ENCODE measurements at places on chromosomes 11 and 22.

GRCh38 chr22:41315586-41315985 lies 14.3 kb downstream of the ZC3H7B start:
- no peak for DNase-seq
- no peak overlapping the region for H3K27ac ChIP-seq
- no peaks in the 10 kb centered on the region for H3K4me1 ChIP-seq
- H3K27me3 ChIP-seq: no peaks in the 10 kb centered on the region
- no peak overlapping the region for H3K4me3 ChIP-seq
- no peaks in the 10 kb centered on the region for H3K36me3 ChIP-seq

DNA sequence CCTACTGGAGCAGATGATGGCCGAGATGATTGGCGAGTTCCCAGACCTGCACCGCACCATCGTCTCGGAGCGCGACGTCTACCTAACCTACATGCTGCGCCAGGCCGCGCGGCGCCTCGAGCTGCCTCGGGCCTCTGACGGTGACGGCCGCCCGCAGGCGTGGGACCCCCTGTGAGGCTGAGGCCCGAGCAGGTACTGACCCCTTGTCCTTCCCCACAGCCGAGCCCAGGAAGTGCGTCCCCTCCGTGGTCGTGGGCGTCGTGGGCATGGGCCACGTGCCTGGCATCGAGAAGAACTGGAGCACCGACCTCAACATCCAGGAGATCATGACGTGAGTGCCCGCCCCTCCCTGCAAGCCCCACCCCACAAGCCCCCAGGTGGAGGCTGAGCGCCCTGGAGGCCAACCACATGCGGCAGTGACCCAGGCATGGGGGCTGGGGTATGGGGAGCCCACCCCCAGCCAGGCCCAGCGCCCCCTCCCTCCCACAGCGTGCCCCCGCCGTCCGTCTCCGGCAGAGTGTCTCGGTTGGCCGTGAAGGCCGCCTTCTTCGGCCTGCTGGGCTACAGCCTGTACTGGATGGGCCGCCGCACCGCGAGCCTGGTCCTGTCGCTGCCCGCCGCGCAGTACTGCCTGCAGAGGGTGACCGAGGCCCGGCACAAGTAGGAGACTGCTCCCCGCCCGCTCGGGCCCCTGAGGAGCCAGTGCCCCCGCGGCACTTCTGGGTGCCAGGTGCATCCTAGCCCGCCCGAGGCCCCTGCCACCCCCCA lies 2.8 kb upstream of the SELENOO start:
- H3K4me1 ChIP-seq: no peaks in the 10 kb centered on the region
- H3K27ac ChIP-seq: no peak overlapping the region
- H3K4me3 ChIP-seq: no peak overlapping the region
- H3K36me3 ChIP-seq: peaks cover 20% of the 10 kb centered on the region

GRCh38 chr11:13927481-13927880 lies 35.0 kb upstream of the SPON1 start:
- DNase-seq: no peak
- no peaks in the 10 kb centered on the region for H3K27me3 ChIP-seq
- H3K27ac ChIP-seq: no peak overlapping the region
- no peak overlapping the region for H3K4me3 ChIP-seq
- H3K36me3 ChIP-seq: no peaks in the 10 kb centered on the region

DNA sequence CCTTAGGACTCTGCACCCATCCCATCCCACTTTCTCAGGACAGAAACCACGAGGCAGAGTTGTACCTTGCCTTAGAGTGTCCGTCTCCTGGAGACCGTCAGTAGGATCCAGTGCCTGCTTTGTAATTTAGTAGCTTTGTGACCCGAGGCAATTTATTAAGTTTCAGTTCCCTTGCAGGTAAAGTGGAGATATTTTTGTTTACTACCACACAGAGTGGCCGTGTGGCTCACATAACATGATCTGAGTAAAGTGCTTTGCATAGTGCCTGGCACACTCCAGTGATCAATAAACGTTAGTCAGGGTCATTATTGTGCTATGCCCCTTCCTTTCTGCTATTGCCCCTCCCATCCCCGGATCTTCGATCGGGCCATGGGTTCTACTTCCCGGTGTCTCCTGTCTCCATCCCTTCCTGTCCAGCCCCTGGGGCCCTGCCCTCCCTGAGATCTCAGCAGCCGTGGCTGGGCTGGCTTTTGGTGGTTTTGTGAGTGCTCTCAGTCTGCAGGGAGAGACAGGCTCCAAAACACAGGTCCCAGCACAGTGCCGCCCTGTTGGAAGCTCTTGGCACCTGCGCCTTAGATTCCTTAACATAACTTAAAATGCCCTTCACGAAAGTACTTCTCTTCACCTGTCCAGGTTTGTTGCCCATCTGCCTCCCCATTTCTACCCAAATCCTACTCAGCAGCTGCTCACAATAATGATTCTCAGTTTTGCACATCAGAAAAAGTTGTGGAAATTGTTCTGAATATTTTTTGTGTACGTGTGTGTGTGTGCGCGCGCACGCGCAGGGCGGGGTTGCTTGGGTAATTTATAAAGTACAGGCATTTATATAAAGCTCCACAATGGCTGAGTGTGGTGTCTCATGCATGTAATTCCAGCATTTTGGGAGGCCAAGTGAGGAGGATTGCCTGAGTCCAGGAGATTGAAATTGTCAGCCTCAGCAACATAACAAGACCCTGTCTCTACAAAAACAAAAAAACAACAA lies 753.7 kb downstream of the NTM start:
- H3K27me3 ChIP-seq: no peaks in the 10 kb centered on the region
- DNase-seq: no peak
- H3K36me3 ChIP-seq: no peaks in the 10 kb centered on the region
- H3K4me3 ChIP-seq: no peak overlapping the region
- H3K27ac ChIP-seq: no peak overlapping the region

DNA sequence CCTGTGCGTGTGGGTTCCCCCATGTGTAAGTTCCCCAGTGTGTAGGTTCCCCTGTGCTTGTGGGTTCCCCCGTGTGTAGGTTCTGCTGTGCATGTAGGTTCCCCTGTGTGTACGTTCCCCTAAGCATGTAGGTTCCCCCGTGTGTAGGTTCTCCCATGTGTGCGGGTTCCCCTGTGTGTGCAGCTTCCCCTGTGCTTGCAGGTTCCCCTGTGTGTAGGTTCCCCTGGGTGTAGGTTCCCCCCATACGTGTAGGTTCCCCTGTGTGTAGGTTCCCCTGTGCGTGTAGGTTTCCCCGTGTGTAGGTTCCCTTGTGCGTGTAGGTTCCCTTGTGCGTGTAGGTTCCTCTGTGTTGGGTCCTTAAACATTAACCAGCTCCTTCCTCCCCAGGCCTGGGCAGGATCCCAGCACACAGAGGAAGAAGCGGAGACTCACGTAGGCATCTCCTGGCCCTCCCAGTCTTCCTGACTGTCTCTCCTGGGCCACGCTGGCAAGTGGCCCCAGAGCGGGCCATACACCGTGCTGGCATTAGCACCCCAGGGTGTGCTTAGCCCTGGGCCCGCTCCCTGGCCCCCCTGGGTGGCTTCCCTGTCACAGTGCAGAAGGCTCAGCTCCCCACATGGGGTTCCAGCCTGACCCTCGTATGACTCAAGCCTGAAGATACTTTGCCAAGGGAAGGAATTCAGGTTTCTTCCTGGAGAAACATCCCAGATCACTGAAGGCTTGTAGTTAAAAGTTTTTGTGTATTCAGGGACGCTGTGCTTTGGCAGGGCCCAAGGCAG lies 2.8 kb upstream of the GRAMD4 start:
- no peaks in the 10 kb centered on the region for H3K36me3 ChIP-seq
- H3K27me3 ChIP-seq: no peaks in the 10 kb centered on the region
- DNase-seq: no peak

- DNase-seq: no peak
- H3K4me3 ChIP-seq: no peak overlapping the region
- H3K4me1 ChIP-seq: peaks cover 39% of the 10 kb centered on the region
- no peaks in the 10 kb centered on the region for H3K36me3 ChIP-seq
- H3K27ac ChIP-seq: no peak overlapping the region
Observed at GRCh38 chr11:66123902-66124301, 53.8 kb downstream of the PACS1 start.

- no peaks in the 10 kb centered on the region for H3K27me3 ChIP-seq
- H3K4me3 ChIP-seq: peak overlapping the region; percentile 58
Observed at GRCh38 chr11:86069408-86070101, 671 bp upstream of the PICALM start.
